ENCODE measurements at places on chromosomes 2 and 18.

DNA sequence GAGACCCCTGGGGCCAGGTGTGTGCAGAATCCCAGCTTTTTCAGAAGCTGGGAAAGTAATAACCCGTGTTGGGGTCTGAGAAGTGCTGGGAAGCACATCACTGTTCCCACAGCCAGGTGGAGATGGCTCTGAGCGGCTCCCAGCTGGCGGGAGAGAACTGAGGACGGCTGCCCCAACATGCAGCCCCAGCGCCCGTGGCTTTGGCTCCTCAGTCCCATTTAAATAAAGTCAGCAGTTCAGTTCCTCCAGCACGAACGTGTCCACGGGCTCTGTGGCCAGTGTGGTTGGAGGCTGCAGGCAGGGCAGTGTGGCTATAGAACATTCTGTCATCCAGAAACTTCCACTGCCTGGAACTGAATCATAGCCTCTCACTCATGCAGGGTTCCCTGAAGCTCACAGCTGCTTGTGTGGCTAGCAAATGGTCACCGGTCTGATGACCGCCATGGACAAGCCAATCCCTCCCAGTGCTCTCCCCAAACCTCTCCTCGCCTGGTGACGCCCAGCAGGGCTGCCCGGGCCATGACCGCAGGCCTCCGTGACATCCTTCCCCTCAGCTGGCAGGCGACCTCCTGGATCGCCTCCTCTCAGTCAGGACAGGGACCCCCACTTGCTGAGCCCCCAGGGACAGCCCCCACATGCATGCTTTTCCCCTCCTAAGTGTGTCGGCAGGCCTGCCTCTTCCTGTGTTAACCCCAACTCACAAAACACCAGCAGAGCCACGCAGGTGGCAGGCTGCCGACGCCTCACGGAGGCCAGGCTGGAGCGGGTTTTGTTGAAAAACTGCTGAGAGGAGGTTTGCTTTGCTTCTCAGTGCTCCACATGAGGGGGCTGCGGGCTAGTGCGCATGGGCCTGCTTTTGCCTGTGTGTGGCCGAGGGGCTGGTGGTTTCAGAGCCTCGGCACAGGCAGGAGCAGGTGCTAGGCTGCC is 1.3 kb downstream of the RTP5 start:
- DNase-seq = no peak

GRCh38 chr2:149470046-149470445 is 117.5 kb downstream of the MMADHC start:
- DNase-seq = no peak

GRCh38 chr2:159961037-159961436 is 101.4 kb downstream of the PLA2R1 start:
- DNase-seq = no peak

- no peak for DNase-seq
Measured at GRCh38 chr2:2464643-2465042, 133.6 kb upstream of the MYT1L start.

GRCh38 chr2:6297238-6297637 is 568.5 kb downstream of the CMPK2 start:
- no peak for DNase-seq

- no peak for DNase-seq
Measured at GRCh38 chr2:239921843-239922242, 103.3 kb downstream of the NDUFA10 start.

GRCh38 chr2:29241341-29241740 is 126.1 kb downstream of the CLIP4 start:
- DNase-seq = no peak

DNA sequence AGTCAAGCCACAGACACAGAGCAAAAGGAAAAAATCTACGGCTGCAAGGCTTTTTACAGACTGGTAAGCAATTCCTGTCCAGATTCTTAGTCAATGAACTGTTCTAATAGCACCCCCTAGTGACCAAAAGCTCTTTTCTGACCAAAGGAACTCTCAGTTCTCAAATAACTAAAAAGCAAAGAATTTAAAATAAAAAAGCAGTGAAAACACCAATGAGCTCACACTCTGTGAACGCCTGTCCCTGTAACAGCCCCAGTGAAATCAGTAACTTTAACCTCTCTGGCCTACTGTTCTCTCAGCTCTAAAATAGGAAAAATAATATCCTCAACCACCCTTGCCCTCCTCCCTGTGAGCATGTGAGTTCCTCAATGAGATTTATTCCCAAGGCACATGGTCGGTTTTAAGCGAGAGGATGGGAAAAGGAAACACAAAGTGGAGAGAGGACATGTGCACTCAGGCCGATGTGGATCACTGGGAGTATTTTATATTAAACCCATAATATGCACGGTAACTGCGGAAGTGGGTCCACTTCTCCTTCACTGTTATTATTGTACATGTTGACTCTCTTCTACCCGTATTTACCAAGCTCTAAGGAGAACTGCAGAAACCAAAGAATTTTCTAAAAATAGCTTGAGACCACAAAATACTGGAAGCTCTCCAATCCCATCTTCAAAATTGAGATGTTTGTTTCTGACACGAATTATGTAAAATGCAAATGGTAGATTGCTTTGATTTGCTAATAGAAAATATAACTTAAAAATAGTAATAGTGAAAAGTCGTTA is 128.5 kb downstream of the STK39 start:
- peak; percentile 35 for DNase-seq

GRCh38 chr2:35929551-35929950 is 426.0 kb upstream of the CRIM1 start:
- no peak for DNase-seq

GRCh38 chr2:19171409-19171808 is 187.0 kb downstream of the OSR1 start:
- DNase-seq = no peak

DNA sequence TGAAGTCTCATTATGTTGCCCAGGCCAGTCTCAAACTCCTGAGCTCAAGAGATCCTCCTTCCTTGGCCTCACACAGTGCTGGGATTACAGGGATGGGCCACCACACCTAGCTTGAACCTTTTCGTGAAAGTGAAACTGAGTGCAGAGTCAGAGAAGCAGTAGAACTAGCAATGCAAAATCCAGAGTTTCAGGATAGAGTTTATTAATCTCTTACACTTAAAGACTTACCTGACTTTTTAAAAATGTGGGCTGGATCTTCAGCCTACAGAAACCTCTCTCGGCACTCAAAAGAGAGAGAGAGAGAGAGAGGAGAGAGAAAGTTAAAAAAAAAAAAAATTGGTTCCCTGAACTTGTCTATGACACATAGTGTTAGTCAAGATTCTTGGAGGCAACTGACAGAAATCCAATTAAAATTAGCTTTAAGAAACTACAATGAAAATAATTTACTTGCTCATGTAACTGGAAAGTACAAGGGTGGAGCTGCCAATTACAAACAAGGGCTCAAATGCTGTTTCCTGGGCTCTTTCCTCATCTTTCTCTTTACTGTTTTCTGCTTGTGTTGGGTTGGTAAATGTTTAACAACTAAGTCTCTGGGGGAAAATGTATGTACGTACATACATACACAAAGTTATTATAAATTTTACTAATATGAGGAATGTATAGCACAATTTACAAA is 98.1 kb upstream of the CERS6 start:
- DNase-seq = no peak

- DNase-seq = no peak
Measured at GRCh38 chr2:7956126-7956689, 725.6 kb upstream of the ID2 start.

DNA sequence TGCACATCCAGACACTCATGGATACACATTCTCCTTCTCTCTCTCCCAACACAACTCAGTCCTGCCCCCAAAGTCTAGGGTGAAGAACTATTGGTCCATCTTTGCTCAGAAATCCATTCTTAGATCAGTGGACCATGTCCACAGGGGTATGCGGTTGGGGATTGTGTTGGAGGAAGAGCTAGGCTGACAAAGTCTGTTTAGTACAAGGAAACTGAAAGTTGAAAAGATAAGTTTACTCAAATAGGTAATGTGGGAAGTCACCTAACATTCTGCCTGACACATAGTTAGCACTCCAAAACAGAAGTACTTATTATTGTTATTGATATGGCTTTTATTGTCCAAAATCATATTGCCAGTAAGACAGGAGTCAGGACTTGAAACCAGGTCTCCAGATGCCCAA is 55.9 kb downstream of the ALK start:
- DNase-seq = no peak

- DNase-seq = no peak
Measured at GRCh38 chr18:76484749-76485387, 10.2 kb downstream of the ZNF516 start.

DNA sequence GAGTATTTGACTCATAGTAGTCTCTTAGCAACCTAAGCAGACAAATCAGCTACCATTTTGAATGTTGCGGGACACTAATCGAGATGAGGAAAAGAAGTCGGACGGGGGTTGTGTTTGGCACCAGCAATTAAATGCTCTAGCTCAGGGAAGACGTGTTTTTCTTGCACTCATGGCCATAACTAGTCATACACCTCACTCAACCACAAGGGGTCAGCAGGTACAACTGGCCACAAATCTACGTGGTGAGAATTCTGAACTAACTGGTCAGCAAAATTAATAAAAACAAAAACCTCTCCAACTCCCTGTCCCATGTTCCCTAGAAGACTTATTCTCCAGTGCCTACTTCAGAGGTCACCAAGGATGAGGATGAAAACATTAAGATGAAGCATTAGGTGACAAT is 1467.8 kb downstream of the DPP10 start:
- DNase-seq = peak; percentile 5

- DNase-seq = no peak
Measured at GRCh38 chr18:79300413-79300812, 95.3 kb upstream of the NFATC1 start.

DNA sequence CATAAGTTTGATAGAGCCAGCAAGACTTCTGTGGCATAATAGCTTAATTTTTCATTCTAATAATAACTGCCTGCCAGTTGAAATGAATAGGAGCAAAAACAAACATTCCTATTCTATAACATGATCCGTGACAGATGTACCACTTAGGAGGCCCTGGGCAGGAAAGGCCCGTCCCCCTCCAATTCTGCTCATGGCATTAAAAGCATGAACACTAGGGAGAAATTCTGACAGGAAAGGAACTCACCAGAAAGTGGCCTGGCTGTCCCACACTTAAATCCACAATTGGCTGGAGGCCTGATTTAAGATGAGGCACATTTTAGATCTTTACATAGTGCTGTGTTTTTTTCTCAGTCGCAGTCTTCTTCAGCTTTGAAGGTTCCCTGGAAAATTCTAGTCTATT is 261.9 kb upstream of the ETAA1 start:
- DNase-seq = no peak

DNA sequence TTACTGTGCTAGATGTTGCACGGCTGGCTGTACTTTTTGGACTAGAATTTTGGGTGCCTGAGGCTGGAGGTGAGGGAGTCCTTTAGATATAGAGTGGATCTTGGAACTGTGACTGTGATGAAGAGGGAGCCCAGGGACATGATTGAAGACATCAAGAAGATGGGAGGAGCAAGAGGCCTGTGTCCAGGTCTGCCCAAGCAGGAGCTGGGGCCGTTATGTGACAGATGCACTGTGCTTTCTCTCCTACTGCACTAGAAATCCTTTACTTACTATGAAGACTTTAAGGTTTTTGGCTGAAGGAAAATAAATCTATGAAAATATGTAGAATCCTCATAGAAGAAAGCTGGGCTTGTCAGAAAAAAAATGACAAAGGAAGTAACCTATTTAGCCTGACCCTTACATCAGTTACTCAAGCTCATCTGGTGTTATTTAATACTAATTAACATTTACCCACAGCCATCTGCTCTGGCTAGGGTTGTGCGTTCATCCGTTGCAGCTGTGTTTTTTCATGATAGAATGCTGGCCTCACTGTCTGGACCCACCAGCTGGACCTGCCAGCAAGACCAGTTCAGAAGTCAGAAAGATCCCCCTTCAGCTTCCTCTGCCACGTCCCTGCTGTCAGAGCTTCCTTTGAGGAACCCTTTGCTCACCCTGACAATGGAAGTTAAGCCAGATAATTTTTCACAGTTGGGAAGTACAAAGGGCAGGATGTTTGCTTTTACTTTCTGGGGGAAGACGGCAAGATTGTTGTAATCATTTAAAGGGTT is 16.7 kb downstream of the TSN start:
- DNase-seq = no peak

- no peak for DNase-seq
Measured at GRCh38 chr2:3009005-3009404, 368.6 kb downstream of the EIPR1 start.

DNA sequence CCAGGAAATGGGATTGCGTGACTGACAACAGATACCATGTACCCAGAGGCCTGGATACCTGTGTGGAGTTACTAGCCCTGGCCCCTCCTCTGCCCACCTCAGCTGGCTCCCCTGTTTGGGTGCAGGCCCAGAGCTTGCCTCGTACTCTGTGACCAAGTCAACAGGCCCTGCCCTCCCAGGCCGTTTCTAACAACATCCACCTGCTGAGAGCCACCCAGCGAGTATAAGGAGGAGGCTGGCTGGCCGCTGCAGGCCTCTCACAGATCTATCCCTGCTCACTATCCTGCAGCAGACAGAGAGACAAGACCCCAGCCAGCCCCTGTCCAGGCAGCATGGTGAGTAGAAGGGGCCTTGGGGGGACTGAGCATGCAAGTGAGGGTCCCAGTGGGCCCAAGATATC is 12.5 kb upstream of the TUBA4A start:
- DNase-seq = no peak

DNA sequence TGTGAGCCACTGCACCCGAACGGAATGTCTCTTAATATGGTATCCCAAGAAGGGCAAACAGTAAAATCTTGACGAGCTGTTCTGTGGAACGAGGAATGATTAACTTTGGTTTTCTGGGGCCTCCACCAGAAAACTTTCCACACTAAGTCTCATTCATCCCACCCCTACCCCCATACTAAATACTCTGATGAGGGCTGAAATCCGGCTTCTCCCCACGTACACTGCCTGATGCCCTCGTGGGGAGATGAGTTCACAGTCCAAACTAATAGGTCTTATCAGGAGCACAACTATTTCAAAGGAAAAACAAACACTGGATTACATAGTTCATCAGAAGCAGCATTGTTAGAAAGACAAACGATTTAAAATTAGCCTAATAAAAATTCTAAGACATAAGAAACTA is 49.2 kb upstream of the TCF4 start:
- DNase-seq = no peak

GRCh38 chr2:100011272-100011731 is 131.1 kb downstream of the AFF3 start:
- no peak for DNase-seq

DNA sequence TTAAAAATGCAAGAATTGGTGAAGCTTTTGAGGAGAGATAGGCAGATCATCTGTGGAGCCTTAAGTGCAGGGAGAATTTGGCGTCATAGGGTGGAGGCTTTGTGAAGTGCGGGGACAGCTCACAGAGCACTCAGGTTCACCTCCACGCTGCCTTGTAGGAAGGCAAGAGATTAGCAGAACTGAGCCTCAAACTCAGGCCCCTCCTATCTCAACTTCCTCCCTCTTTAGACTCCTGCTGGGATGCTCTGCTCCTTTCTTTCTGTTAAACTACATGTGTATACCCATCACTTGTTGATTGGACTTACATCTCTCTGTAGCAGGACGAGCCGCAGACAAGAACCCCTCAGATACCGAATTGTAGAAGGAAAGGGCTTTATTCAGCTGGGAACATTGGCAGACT is 422.2 kb downstream of the SETBP1 start:
- DNase-seq = no peak

GRCh38 chr2:182883451-182883850 is 17.0 kb upstream of the FRZB start:
- no peak for DNase-seq

- DNase-seq = no peak
Measured at GRCh38 chr2:11433822-11434221, 32.1 kb downstream of the E2F6 start.
